ENCODE measurements at places on chromosomes 7 and 10.

DNA sequence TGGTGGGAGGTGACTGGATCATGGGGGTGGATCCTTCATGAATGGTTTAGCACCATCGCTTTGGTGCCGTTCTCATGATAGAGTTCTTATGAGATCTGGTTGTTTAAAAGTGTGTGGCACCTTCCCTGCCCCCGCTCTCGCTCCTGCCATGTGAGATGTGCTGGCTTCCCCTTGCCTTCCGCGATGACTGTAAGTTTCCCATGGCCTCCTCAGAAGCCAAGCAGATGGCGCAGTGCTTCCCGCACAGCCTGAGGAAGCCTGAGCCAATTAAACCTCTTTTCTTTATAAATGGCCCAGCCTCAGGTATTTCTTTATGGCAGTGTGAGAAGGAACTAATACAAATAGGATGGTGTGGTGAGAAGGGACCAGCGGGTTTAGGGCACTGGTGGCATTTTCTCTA lies 243.3 kb upstream of the CELF2 start:
- DNase-seq: no peak

DNA sequence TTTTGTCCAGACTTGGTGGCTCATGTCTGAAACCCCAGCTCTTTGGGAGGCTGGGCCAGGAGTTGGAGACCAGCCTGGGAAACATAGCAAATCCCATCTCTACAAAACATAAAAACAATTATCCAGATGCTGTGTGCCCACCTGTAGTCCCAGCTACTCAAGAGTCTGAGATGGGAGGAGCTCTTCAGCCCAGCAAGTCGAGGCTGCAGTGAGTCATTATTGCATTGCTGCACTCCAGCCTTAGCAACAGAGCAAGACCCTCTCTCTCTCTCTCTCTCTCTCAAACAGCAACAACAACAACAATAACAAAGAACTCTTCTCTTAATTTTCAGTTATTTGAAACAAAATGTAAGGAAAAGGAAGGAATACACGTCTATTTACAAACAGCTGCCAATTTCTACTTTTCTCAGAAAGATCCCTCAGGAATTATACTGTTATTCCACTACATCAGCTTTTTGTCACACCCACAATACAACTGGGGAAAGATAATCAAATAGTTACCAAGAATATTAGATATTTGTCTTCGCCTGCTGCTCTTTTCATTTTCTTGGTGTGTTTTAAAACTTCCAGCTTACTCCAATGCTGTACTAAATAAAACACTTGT lies 5.1 kb upstream of the TSPAN12 start:
- DNase-seq: peak; percentile 12

- no peak for DNase-seq
Observed at GRCh38 chr10:48797830-48798229, 113.2 kb downstream of the WDFY4 start.

DNA sequence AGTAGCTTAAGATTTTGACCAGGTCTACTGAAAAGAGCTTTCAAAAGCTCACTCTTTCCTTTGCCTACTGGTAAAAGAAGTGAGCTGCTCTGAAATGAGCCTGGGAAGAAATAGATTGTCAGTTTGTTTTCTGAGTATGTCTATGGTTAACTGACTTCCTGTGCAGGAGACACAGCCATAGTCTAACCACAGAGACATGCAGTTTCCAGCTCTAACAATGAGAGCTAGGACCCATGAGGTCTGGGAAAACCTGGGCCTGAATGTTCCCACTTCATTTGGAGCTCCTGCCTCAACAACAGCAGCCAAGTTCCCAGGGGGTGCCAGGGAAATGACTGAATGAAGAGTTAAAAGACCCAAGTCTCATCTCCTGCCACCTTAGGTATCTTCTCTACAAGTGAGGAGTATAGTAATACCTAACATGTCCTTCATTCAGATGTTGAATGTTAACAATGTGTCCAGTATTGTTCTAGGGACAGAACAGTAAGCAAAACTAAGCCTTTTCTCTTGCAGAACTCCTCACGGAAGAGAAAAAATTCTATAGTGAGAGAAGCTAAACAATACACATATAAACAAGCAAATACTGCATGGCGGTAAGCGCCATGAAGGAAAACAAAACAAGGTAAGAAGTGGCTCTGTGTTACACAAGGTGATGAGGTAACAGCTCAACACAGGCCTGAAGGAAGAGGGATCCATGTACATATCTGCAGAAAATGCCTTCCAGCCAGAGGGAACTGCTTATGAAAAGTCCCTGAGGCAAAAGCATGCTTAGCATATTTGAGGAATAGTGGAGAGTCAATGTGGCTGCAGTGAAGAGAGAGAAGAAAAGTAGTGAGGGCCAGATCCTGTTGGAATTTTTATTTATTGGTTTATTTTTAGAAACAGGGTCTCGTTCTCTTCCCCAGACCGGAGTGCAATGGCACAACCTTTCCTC lies 26.4 kb upstream of the ANKRD1 start:
- DNase-seq: peak; percentile 28

GRCh38 chr7:68073701-68074100 lies 1077.1 kb downstream of the TYW1 start:
- DNase-seq: no peak

DNA sequence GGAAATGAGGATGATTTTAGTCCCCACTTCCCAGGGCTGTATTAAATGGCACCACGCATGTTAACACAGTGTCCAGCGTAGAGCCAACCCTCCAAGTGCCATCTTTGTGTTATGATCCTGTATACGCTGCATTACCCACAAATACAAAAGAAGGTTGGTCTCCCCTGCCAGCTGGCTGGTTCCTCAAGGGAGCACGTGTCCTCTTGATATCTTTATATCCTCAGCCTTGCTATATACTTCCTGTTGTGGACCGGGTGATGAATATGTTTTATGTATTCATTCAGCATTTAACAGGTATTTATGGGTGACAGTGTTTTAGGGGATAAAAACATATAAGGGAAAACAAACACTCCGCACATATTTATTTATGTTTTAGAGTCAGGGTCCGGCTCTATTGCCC lies 23.2 kb upstream of the PRRT4 start:
- no peak for DNase-seq

Measured in myocyte (in vitro differentiated cells).